Mesenchymal stem cell (in vitro differentiated cells and primary cell): ENCODE measurements at places on chromosomes 4 and X.
A peak's percentile ranks its signal among the peaks of the same experiment; 100 is the strongest.

DNA sequence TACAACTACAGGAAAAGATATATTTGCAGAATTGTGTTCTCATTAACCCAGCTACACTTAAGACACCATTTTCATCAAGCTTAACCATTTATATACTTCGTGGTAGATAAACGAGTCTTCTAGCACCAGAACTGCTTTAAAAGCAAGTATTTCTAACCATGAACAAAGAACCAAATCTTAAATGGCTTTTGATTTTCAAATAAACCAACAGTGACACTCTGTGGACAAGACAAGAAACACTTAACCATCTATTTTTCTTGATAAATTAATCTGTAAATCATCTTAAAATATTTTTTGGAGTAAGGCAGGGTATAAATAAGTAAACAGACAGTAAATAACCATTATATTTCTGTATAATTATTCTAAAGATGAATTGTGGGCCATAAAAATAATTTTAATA is 10.2 kb downstream of the BEND2 start:
- H3K4me3 ChIP-seq, result no peak overlapping the region
- no peak for DNase-seq
- no peak overlapping the region for H3K27ac ChIP-seq
- H3K27me3 ChIP-seq, result no peaks in the 10 kb centered on the region

- no peaks in the 10 kb centered on the region for H3K36me3 ChIP-seq
- no peak overlapping the region for H3K4me3 ChIP-seq
- no peaks in the 10 kb centered on the region for H3K27me3 ChIP-seq
- no peaks in the 10 kb centered on the region for H3K4me1 ChIP-seq
- no peak overlapping the region for H3K27ac ChIP-seq
Observed at GRCh38 chrX:100447655-100448397, 37.8 kb upstream of the PCDH19 start.

DNA sequence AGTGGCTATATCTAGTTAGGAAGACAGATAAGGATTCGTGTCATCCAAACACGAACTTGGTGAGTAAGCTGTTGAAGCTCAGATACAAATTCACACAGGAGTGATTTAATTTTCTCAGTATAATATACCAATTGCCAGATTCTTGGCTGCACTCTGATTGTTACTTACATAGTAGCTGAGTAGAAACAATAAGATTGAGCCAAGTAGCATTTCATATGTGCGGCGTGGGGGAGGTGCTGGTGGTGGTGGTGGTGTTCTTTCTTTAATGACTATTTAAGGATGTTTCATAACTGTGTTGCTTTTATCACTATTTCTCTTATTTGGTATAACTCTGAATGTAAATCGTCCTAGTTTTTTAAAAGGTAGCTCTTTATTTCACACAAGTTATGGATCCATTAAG is 102.9 kb downstream of the UGT8 start:
- H3K36me3 ChIP-seq, result no peaks in the 10 kb centered on the region
- H3K4me3 ChIP-seq, result no peak overlapping the region
- no peak overlapping the region for H3K27ac ChIP-seq

GRCh38 chr4:175953960-175954521 is 111.6 kb upstream of the WDR17 start:
- DNase-seq, result no peak
- H3K36me3 ChIP-seq, result no peaks in the 10 kb centered on the region
- no peaks in the 10 kb centered on the region for H3K4me1 ChIP-seq
- H3K27ac ChIP-seq, result no peak overlapping the region

GRCh38 chrX:86148594-86148993 is 343 bp downstream of the DACH2 start:
- no peak for DNase-seq
- H3K27ac ChIP-seq, result no peak overlapping the region
- H3K27me3 ChIP-seq, result peaks cover 19% of the 10 kb centered on the region
- no peaks in the 10 kb centered on the region for H3K36me3 ChIP-seq
- H3K4me3 ChIP-seq, result peak overlapping the region; percentile 61

DNA sequence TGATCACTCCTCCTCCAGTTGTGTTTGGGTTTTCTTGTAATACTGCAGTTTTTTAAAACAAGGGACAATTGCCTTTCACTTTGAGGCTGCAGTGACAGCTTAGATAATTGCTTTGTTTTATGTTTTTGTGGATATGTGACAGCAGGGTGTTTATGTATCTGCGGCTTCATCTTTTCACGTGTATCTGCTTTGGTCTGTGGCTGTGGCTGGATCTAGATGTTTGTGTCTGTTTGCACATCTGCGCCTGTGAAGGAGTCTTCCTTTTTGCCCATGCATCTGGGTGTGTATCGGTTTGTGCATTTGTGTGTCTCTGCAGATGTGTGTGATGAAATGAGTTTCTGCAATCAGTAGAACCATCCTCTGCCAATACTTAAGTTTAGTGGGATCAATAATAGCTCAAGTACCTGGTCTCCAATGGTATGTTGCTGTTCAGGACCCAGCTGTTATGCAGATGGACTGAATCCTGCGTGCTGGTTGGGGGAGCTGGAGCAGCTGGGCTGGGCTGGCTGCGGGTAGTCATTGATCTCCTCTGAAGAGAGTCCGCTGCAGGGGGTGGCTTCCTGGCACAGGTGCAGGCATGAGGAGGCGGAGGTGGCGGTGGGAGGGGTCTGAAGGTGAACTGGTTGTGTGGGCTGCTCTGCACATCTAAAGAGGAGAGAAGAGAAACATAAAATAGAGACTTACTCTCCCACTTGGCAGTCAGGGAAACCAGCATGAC is 390.3 kb downstream of the SH2D1A start:
- no peak for DNase-seq
- no peaks in the 10 kb centered on the region for H3K36me3 ChIP-seq
- H3K27ac ChIP-seq, result no peak overlapping the region
- no peaks in the 10 kb centered on the region for H3K27me3 ChIP-seq
- no peaks in the 10 kb centered on the region for H3K4me1 ChIP-seq

DNA sequence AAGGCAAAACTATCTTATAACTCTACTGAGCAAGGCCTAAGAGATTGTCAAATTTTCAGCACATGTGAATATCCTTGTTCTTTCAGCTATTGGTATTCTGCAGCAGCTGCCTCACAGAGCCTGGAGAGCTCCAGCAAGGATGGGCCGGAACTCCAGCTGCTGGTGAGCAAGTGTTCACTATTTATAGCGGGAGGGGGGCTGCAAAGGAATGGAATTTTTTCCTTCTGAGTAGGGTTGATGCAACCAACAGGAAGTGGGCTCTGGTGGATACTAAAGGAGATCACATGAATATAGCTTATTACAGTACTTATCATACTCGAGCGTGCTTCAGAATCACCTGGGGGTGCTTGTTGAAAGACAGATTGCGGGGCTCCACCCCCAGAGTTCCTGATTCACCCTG is 20.2 kb upstream of the SETD7 start:
- peak overlapping the region; percentile 67 for H3K27ac ChIP-seq
- no peaks in the 10 kb centered on the region for H3K36me3 ChIP-seq
- no peak overlapping the region for H3K4me3 ChIP-seq
- peak; percentile 49 for DNase-seq
- peaks cover 1% of the 10 kb centered on the region for H3K4me1 ChIP-seq

DNA sequence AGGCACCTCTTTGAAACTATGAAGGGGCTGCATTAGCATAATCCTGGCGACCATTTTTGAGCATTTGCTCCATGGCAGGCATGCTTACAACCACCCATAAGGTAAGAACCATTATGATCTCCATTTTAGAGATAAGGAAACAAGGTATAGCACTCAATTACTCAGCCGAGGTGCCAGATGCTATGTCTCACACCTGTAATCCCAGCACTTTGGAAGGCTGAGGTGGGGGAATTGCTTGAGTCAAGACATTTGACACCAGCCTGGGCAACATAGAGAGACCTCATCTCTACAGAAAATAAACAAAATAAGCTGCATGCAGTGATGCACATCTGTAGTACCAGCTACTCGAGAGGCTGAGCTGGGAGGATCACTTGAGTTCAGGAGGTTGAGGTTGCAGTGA is 43.6 kb downstream of the TIGD4 start:
- H3K4me3 ChIP-seq, result no peak overlapping the region
- peaks cover 9% of the 10 kb centered on the region for H3K27me3 ChIP-seq
- H3K27ac ChIP-seq, result no peak overlapping the region

DNA sequence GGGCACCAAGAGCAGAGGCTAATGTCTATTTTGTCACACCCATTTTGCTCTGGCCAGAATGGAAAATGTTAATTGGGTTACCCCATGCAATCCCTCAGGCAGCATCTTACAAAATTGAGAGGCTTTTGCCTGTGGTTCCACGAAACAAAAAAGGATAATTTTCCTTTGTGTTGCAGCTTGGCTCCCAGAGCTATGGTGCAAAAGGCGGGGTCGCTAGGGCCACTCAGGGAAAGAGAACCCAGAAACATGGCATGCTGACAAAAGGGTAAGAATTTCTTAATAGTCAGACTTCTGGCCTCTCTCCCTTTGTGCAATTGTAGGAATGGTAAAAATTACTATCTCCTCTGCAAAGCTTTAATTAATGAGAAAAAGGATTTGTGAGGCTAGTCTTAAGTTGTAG is 119.6 kb upstream of the BANK1 start:
- no peaks in the 10 kb centered on the region for H3K4me1 ChIP-seq
- no peak overlapping the region for H3K4me3 ChIP-seq
- no peaks in the 10 kb centered on the region for H3K27me3 ChIP-seq
- no peak for DNase-seq

DNA sequence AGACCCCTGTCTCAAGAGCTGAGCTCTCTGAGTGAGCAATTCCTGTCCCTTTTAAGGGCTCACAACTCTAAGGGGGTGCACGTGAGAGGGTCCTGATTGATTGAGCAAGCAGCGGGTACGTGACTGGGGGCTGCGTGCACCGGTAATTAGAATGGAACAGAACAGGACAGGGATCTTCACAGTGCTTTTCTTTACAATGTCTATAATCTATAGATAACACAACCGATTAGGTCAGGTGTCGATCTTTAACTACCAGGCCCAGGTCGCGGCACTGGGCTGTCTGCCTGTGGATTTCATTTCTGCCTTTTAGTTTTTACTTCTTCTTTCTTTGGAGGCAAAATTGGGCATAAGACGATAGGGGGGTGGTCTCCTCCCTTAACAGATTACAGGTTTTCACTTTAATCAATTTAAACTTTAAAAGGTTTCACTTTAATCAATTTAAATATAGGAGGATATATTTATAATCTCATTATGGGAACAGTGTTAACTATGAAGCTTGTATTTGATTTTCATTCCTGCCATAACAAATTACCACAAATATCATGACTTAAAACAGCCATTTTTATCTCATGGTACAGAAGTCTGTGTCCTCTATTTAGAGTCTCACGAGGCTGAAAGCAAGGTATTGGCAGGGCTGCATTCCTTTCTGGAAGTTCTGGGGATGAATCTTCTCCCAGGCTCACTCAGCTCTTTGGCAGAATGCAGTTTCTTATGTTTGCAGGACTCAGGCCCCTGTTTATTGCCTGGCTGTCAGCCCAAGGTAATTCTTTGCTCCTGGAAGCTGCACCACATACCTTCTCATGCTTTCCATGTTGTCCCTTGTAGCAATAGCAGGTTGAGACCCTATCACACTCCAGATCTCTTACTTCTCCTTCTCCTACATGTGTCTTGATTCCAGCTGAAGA is 5.2 kb downstream of the SPATA4 start:
- no peak overlapping the region for H3K4me3 ChIP-seq
- peak; percentile 5 for DNase-seq
- peaks cover 1% of the 10 kb centered on the region for H3K4me1 ChIP-seq
- no peak overlapping the region for H3K27ac ChIP-seq

GRCh38 chr4:103012060-103012459 is 7.4 kb downstream of the SLC9B1 start:
- no peaks in the 10 kb centered on the region for H3K36me3 ChIP-seq
- DNase-seq, result peak; percentile 45
- peaks cover 3% of the 10 kb centered on the region for H3K4me1 ChIP-seq

- no peak overlapping the region for H3K4me3 ChIP-seq
- DNase-seq, result no peak
- peak overlapping the region; percentile 10 for H3K27ac ChIP-seq
- H3K36me3 ChIP-seq, result no peaks in the 10 kb centered on the region
Observed at GRCh38 chr4:139710073-139710472, 44.5 kb downstream of the MGST2 start.
